ENCODE measurements at places on chromosomes 2 and 18. TPM values are rescaled to one million over a fixed set of nuclear protein-coding genes. Genes with fewer than 3 reads are reported as not detected.

- no peak for DNase-seq
Measured at GRCh38 chr2:163774862-163775261, 39.1 kb upstream of the FIGN start.

Gene DYSF
- 9.2 TPM for total RNA-seq

DNA sequence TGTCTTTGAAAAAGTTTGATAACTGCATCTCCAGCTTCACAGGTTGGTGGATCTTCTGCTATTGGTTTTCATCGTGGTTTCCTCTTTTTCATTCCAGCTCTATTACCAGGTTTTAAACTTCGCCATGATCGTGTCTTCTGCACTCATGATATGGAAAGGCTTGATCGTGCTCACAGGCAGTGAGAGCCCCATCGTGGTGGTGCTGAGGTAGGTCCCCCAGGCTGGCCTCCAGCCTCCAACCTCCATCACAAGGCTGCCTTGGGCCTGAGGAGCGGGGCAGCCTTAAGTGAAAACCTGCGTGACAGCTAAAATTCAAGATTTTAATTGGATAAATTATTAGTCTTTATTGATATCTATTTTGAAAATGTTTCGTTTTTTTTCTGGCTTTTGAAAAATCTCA, 9.7 kb downstream of the SEC11C start:
- no peak for DNase-seq

DNA sequence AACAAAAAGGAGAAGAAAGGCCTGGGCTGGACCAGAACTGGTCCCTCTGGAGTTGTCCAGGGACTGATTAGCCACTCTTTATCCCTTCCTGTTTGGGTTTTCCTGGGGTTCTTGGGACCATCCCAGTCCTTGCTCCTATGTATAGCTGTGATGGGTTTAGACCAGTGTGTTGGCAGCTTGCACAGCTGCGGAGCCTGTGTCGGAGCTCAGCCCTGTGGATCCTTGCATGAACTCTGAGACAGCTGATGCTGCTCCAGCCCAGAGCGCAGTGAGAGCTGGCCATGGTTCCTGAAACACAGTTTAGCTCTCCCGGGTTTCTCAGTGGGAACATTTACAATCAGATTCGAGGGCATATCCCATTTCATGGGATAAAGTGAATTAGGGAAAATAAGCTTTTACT, 16.9 kb downstream of the IMPA2 start:
- DNase-seq, result no peak

All from thymus (tissue), 14 donors.